ENCODE measurements at places on chromosomes 11 and 22.

DNA sequence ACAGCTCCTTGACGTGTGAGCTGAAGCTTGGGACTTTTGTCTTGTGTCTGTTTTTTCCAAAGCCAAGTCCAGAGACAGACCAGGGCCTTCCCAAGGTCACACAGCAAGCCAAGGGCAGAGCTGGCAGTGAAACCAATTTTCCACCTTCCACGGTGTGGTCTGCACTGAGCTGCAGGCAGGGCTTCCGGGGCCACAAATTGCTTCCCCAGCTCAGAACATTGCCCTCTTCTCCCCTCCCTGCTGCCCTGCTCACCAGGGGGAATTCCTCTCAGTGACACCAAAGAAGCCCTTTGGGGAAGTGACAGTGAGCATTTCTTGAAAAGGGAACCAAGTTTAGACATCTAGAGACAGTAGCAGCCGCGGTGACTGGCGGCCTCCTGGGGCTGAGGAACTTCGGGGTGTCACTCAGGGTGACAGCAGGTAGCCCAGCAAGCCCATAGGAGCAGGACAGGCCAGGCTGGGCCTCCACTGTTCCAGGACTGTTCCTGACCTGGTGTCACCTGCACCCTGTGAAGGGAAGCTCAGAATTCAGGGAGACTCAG is 9.2 kb downstream of the FXYD2 start:
- DNase-seq, result peak; percentile 41

- no peak for DNase-seq
Observed at GRCh38 chr22:38489561-38490145, 16.5 kb downstream of the DDX17 start.

DNA sequence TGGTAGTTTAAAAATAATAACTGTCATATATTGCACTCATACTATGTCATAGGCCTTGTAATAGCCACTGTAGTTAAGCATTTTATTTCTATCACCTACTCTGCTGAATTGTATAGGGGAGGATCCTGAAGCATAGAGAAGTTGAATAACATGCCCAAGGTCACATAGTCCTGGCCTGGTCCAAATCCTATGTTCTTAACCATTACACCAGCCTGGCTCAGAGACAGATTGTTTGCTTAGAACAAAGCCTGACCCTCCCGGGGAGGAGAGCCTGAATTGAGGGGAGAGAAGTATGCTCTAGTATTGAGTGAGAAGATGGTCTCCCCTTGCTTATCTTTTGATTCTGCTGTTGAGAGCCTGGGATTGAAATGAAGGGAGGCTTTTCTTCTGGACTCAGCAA is 2.2 kb downstream of the NEU3 start:
- no peak for DNase-seq

GRCh38 chr22:49961005-49961600 is 531 bp downstream of the PIM3 start:
- DNase-seq, result no peak

DNA sequence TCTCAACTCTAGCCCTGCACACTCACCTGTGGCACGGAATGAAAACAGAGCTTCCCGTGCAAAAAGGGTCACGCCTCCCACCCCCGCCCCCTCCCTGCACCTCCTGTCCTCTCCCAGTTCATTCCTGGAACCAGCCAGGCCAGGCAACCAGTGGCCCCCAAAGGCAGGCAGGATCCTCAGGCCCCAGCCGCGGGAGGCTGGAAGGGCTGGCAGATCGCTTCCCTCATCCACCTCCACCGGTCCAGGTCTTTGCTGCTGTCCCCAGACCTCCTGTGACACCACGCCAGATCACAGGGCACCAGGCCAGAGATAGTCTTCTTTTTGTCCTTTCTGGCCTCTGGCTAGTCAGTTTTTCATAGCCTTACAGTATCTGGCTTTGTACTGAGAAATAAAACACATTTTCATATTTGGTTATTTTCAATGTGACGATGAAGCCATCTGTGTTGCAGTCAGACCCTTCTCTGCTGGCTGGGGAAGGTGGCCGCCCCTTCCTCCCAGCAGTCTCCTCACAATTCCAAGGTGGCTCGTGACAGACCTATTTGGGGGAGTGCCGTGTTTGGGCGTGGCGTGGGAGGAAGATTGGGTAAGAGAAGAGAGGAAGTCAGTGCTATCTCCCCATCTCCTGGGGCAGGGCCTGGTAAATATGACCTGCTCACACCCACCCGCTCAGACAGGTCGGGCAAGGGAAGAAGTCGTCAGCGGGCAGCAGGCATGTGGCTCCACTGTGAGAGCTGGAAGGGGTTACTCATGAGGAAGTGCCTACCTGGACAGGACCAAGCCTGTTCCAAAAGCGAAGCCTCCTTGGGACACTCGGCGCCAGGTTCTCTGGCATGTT is 9.1 kb downstream of the SSH3 start:
- DNase-seq, result no peak

DNA sequence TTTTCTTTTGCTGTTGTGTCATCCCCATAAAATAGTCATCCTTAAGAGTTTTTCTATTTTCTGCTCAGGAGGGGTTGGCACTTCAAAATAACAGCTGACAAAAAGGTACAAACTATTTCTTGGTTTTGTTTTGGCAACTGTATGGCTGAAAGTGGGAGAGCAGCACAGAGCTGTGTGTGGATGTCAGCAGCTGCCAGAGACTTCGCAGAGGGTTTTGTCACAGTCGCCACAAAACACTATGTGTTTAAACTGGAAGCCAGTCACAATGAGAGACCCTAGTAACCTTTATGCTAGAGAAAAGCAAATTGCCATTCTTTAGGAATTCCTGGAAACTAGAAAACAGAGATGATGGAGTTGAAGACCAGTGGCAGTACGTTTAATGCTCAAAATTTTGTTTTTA is 189.6 kb upstream of the CCDC90B start:
- no peak for DNase-seq

DNA sequence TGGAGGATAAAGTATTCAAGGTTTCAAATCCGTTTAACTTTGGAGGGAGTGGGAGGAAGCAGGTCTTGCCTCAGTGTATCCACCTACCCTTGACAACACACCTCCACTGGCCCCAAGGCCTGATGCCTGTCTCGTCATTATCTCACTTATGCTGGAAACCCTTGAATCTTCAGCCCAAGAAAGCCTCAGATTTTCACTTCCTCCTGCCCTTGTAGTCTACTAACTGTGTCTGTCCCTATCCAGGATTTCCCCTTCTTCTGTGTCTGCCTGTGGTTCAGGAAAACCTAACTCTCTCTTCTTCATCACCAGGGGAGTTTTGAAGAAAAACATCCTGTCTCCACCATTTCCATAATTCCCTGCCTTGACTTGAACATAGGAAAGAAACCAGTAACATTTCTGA is 56.1 kb downstream of the SYT9 start:
- no peak for DNase-seq

Measured in activated CD8-positive, alpha-beta memory T cell treated with anti-CD3 and anti-CD28 coated beads for 4 hours (primary cell).